ENCODE measurements at places on chromosomes 13 and 19.

DNA sequence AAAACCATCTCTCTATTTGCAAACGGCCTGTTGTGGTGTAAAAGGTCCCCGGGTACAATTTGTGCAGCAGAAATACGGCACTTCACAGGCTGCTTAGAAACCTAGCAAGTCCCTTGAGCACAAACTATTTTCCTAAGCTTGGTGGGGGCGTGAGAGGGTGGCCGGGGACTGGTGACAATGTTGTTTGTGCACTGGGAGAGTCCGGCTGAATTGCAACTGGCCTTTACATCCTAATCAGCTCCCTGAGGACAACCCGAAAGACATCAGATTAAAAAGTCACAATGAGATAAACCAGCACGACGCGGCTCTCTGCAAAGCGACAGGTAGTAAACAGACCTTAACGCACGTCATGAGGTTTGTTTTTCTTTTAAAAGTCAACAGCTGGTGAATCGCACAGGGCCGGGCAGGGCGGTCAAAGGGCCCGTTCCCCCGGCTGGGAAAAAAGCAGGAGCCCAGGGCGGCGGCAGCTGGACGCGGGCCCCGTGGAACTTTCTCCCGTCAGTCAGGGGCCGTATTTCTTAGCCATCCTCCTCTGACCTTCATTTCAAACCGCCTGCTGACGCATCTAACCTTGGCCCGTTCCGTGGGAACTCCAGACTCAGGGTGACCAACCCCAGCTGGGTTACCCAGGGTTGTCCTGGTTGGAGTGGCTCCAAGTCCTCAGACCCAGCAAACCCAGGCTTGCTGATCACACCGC is 112.3 kb downstream of the GADD45B start:
- DNase-seq, result no peak

DNA sequence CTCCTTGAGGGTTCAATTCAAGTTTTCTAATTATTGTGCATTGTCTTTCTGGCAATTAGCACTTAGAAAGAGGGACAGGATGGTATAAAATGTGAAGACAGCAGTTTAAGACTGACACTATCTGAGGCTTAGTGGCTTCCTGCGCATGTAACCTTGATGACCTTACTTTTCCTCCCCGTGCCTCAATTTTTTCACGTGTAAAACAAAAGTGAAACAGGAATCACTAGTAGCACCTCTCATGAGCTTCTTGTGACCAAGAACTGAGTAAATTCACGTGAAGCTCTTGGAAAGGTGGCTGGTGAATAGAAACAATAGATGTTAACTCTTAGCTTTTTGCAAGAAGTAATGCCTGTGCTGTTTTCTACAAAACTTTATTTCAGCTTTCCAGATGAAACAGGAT is 233.9 kb downstream of the LMO7 start:
- no peak for DNase-seq

GRCh38 chr13:110322126-110322827 is 15.2 kb downstream of the COL4A2 start:
- DNase-seq, result no peak

- peak; percentile 64 for DNase-seq
Measured at GRCh38 chr19:12801466-12802266, at the start of the genes PRDX2 and THSD8. PRDX2 (minus strand) TSS chr19:12801800; CDS start chr19:12801261, 539 bp downstream. THSD8 (plus strand) TSS chr19:12802069; CDS start chr19:12802072, 3 bp downstream.

- DNase-seq, result no peak
Measured at GRCh38 chr19:33132425-33132824, 511 bp downstream of the WDR88 start.

DNA sequence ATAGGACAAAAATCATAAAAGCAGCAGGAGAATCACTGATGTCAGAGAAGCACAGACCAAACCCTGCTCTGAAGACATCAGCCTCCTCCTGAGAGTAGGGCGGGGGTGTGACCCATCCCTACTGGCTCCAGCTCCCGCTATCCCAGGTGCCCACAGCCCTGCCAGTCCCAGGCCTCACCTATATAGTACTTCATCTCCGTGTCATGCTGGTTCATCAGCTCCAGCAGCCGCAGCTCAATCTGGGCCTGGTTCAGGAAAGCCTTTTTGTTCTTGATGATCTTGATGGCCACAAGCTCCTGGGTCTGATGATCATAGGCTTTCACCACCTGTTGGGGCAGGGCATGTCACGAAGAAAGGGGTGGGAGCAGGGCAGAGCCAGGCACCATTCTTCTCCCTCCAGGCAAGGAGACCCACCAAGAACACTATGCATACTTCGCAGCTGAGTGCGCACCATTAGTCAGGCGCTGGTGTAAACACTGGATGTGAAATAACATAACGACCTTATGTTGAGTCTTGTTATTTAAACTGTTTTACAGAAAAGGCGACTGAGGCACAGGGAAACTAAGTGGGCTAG is 4.2 kb downstream of the DYRK1B start:
- no peak for DNase-seq

DNA sequence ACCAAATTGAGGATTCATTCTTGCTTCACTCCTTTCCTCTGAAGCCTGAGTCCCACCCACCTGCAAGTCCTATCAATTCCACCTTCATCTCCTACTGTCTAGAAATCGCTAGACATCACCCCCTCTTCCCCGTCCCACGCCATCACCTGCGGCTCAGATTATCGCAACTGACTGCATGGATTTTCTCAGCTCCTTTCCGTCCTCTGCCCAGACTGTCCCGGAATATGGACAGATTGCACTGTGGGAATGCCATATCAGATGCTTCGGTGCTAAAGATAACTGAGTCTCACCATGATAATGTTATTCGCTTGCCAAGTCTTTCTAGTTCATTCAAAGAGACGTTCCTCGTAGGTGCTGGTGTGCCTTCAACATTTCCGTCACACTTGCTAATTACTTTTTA is 66.4 kb upstream of the USP29 start:
- no peak for DNase-seq

GRCh38 chr13:112160558-112160957 is 93.6 kb downstream of the SOX1 start:
- no peak for DNase-seq

GRCh38 chr19:495402-496111 is 729 bp upstream of the MADCAM1 start:
- DNase-seq, result peak; percentile 28

DNA sequence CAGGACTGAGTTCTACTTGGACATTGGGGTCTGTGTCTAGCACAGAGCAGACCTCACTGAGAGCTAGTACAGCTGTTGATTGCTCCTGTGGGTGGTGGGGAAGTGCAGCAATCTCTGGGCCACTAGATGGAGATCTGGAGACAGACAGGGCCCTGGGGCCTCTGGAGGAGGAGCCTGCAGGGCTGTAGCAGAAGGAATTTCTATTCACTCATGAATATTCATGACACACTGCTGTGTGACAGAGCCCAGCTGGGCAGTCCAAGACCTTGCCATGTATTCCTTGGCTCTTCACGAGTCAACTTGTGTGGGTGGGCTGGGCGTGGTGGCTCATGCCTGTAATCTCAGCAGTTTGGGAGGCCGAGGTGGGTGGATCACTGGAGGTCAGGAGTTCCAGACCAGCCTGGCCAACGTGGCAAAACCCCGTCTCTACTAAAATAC is 37.5 kb downstream of the SUGP2 start:
- DNase-seq, result peak; percentile 76

DNA sequence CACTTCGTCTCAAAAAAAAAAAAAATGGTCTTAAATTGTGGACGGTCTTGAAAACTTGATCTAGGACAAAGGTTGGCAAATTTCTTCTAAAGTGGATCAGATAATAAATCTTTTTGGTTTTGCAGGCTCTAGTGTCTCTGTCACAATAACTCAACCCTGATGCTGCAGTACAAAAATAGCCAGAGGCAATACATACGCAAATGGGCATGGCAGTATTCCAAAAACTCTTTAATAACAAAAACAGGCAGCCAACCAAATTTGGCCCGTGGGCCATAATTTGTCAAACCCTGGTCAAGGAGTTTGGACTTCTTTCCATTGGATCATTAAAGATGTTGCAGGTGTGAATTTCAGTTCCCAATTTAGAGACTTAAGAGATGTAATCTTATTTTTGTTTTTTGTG is 93.5 kb upstream of the MRI1 start:
- DNase-seq, result no peak

- DNase-seq, result no peak
Measured at GRCh38 chr19:16141043-16141442, 2.4 kb upstream of the HSH2D start.

- DNase-seq, result no peak
Measured at GRCh38 chr19:13764821-13765394, 586 bp downstream of the MRI1 start.

DNA sequence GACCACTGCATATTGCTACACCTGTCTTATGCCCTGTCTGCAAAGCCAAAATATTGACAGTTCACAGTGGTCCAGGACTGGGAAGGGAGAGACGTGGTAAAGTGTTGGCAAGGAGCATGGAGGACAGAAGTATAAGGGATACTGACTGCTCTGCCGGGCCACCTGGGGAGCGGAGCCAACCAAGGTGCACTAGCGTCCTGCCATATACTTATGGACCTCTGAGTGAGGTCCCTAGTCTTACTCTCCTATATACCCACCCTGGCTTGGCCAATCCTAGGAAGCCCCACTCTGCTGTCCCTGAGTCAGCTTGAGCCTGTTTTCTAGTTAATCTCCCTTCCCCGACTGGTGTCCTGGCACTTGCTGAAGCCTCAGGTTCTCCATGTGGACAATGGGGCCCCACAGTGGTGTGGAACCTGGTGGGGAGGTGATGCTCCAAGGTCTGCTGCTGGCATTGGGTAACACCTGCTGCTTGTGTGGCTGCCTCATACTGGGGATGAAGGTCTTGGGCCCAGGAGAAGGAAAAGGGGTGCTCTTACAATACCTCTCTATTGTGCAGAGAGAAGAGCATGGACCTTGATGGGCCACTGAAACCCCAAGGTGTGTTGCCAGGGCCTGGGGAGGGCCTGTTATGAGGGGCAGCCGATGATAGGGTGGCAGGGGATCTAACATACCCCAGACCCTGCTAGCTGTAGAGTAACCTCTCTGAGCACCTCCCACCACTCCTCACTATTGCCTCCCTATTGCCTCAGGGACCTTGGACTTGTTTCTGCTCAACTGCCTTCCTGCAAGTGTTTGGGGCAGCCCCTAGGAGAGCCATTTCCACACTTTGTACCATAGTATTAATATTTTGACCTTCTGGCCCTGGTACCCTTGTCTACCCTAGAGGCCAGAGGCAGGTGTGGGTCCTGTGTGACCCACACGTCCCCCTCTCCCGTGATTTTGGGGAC is 6.7 kb upstream of the TRIM28 start:
- no peak for DNase-seq

- DNase-seq, result peak; percentile 10
Measured at GRCh38 chr13:85728811-85729210, 70.4 kb downstream of the SLITRK6 start.

DNA sequence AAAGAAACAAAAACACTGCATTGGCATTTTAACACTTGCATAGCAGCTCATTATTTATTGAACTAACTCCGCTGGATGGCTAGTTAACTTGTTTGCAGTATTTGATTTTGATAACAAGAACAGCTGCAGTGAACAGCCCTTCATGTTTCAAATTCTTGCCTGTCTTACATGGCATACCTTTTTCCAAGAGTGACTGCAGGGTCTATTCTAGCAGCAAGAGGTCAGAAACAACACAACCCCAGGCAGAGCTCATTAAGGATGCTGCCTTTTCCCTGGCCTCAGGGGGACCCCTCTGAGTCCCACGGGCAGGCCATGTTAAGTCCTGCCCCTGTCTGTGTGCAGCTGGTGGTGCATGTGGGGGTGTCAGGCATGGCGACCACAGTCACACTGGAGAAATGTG is 16.6 kb downstream of the PGPEP1 start:
- no peak for DNase-seq

- no peak for DNase-seq
Measured at GRCh38 chr19:56765137-56765536, 75.4 kb downstream of the PEG3 start.

DNA sequence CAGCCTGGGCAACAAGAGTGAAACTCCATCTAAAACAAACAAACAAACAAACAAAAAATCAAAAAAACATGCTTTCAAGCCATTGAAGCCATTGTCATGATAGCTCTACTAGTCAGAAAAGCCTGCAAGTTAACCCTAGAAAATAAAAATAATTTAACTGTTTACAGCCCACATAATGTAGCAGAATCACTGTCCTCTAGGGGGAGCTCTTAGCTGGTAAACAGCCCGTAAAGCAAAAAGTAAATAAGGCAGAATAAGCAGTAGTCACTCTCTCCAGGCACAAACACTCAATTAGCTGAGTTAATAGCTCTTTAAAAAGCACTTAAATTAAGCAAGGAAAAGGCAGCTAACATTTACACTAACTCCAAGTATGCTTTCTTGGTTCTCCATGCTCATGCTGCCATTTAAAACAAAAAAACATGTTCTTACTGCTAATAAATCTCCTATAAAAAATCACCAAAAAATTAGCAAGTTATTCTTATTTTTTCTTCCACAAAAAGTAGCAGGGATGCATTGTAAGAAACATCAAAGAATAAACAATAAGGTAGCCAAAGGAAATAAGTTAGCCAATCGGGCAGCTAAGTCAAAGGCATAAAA is 11.3 kb downstream of the LILRB4 start:
- no peak for DNase-seq

DNA sequence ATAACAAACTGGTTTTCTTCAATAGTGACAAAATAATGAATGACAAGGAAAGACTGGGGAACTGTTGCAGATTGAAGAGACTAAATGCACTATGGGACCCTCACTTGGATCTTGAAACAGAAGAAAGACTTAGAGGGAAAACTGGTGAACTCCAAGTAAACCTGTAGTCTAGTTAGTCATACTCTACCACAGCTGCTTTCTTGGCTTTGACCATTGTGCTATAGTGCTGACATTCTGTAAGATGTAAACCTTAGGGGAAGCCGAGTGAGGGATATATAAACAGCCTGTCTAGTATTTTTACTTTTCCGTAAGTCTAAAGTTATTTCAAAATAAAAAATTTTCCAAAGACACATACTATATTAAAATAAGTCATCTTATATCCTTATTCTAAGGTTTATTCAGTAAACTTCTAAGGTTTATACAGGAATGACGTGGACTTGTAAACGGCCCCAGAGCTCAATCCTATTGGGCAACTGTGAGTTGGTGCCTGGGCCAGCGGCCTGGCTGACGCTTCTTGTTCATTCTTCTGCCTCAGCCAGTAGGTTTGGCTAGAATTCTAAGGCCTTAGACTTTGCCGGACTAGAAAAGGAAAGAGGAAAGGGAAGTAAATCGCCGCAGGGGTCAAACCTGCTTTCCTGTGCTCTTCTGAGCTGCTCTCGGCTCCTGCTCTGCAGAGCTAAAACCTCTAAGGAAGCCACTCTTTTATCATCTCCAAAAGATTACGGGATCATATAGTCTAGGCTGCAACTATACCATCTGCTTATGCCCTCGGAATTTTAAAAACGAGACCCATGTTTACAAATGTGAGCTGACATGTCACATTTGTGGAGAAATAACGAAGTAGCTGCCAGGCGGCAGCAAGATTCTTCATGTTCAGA is 33.6 kb upstream of the UBE2L5 start:
- peak; percentile 51 for DNase-seq

GRCh38 chr19:960601-960938 is 23.6 kb upstream of the WDR18 start:
- DNase-seq, result no peak

- no peak for DNase-seq
Measured at GRCh38 chr13:78258304-78258703, 339.7 kb upstream of the EDNRB start.

DNA sequence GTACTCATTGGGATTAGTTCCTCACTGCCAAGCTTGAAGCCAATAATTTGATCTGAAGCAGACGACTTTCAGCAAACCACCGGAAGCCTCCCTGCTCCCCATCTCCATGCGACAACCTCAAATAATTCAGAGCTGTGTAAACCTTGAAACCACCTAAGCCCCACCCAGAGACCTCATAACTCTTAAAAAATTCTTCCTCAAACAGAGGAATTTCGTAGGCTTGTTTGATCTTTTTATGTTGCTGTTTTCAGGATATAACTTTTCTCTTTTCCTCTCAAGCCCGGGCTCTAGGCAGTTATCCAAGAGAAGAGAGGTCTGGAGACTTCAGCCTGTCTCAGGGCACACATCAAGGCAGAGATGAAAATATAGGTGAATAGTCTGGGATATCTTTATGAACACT is 311.6 kb downstream of the KCNRG start:
- peak; percentile 74 for DNase-seq
